A549 treated with ZK216348 at 1 μM for 4 hours (cell line): ENCODE measurements at places on chromosomes 13 and 19. TPM values are rescaled to one million over a fixed set of nuclear protein-coding genes. Genes with fewer than 3 reads are reported as not detected.

ELAVL3 gene
- 0.05 to 0.19 TPM (median 0.13 TPM) in 3 of 5 replicates, not detected in the others for total RNA-seq

POU4F1 gene
- total RNA-seq, result 0.66 to 1.3 TPM (median 0.92 TPM) in 5 replicates

CLDND2 gene
- total RNA-seq, result 6.6 to 12.6 TPM (median 10.5 TPM) in 5 replicates

IZUMO4 gene
- 0.42 to 1.8 TPM (median 0.70 TPM) in 4 of 5 replicates, not detected in the other for total RNA-seq

SYT3 gene
- 0.39 to 0.93 TPM (median 0.66 TPM) in 5 replicates for total RNA-seq

UBE2S gene
- 317 to 626 TPM (median 479 TPM) in 5 replicates for total RNA-seq

CFAP97D2 gene
- total RNA-seq, result not detected in 5 replicates

GPR12 gene
- total RNA-seq, result not detected in 5 replicates

LILRB5 gene
- total RNA-seq, result 0.04 TPM in 1 of 5 replicates, not detected in the others

TNNI3 gene
- total RNA-seq, result 6.6 to 13.4 TPM (median 7.0 TPM) in 5 replicates

ACTMAP gene
- total RNA-seq, result 13.2 to 20.0 TPM (median 18.7 TPM) in 5 replicates

LMTK3 gene
- total RNA-seq, result 2.2 to 6.0 TPM (median 5.9 TPM) in 5 replicates

HIPK4 gene
- total RNA-seq, result 0.20 to 0.42 TPM (median 0.32 TPM) in 5 replicates

SBSN gene
- total RNA-seq, result 2.6 to 4.4 TPM (median 3.2 TPM) in 5 replicates

CEACAM6 gene
- total RNA-seq, result 17.4 to 23.4 TPM (median 20.5 TPM) in 5 replicates

HMGB1 gene
- 519 to 963 TPM (median 570 TPM) in 5 replicates for total RNA-seq

SMIM44 gene
- not detected in 5 replicates for total RNA-seq

CILP2 gene
- total RNA-seq, result 0.28 to 0.46 TPM (median 0.37 TPM) in 4 of 5 replicates, not detected in the other

BCL3 gene
- 31.6 to 92.9 TPM (median 77.1 TPM) in 5 replicates for total RNA-seq

NLRP9 gene
- total RNA-seq, result not detected in 5 replicates

XAB2 gene
- 15.8 to 27.9 TPM (median 26.8 TPM) in 5 replicates for total RNA-seq

ERICH4 gene
- total RNA-seq, result not detected in 5 replicates

ZNF77 gene
- total RNA-seq, result 1.1 to 3.3 TPM (median 1.6 TPM) in 5 replicates

MLLT1 gene
- total RNA-seq, result 16.2 to 25.2 TPM (median 21.8 TPM) in 5 replicates

PLVAP gene
- not detected in 5 replicates for total RNA-seq

LILRA1 gene
- not detected in 5 replicates for total RNA-seq

LPAR2 gene
- total RNA-seq, result 2.0 to 5.4 TPM (median 5.2 TPM) in 5 replicates
